ENCODE measurements at places on chromosomes 13 and 19.

DNA sequence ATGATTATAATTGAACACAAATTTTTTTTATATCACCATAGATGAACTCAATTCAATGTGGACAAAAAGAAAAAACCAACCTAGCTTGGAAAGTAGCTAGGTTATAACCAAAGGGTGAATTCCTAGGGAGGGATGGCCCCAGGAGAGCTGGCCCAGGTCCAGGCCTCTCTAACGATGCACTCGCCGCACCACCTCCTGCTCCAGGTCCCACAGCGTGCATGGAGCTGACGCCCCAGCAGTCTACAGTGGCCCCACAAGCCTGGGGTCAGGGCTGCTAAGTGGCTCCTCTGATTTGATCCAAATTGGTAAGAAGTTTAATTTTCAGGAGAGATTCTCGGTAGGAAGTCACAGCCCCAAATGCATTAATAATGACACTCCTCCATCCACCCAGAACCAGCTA is 48.8 kb downstream of the TSHZ3 start:
- no peak for DNase-seq

DNA sequence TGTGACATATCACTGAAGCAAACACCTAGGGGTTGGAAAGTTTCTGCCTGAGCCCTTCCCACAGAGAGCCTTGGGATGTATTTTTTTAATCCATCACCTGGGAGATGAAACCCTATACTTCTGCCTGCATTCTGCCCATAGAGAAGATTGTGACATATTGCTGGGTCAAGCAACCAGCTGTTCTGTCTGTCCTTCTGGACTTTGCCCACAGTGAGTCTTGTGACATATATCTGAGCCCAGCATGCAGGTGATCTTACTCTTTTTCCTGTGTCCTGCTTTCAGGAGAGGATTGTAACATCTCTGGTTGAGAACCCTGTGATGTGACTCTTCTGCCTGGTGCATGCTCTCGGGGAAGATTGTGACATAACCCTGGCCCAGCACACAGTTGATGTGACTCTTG is 24.9 kb upstream of the ZNF681 start:
- DNase-seq: no peak

GRCh38 chr13:76711550-76712182 is 174.5 kb downstream of the KCTD12 start:
- DNase-seq: peak; percentile 92

- peak; percentile 0 for DNase-seq
Observed at GRCh38 chr19:20278342-20278741, 111.3 kb downstream of the ZNF486 start.

DNA sequence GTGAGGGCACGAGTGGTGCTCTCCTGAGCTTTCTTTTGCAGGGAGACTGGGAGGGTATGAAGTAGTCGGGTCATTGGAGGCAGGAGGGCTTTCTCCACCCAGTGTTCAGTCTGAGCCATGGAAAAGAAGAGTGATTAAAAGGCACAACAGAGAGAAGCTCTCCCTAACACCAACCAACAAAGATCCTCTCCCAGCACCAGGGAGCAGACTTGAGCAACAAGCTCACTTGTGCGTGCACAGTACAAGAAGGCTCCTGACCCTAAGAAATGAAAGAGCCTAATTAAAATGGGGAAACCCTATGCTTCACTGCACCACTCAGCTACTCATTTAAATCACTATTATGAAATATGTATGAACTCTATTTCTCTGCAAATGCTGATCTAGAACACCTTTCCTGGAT is 276.3 kb upstream of the SOX21 start:
- no peak for DNase-seq

DNA sequence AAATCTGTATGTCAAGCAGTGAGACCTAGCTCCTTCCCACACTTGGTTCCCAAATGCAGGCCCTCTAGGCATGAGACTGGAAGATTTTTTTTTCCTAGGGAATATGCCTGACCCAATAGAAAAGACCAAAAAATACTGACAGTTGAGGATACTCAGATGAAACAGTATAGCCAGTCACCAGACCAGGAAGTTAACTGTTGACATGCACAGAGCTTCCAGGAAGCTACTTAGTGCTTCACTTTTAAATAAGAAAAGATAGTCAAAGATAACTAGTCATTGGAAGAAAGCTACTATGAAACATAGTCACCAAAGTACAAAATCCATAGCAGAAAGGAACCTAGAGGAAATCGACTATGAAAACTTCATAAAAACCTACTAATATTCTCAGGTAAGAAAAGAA is 32.3 kb downstream of the BRCA2 start:
- DNase-seq: no peak

GRCh38 chr13:79401259-79402070 is 4.6 kb downstream of the RBM26 start:
- DNase-seq: no peak

- DNase-seq: no peak
Observed at GRCh38 chr19:54792814-54793213, 10.6 kb upstream of the KIR2DL4 start.

DNA sequence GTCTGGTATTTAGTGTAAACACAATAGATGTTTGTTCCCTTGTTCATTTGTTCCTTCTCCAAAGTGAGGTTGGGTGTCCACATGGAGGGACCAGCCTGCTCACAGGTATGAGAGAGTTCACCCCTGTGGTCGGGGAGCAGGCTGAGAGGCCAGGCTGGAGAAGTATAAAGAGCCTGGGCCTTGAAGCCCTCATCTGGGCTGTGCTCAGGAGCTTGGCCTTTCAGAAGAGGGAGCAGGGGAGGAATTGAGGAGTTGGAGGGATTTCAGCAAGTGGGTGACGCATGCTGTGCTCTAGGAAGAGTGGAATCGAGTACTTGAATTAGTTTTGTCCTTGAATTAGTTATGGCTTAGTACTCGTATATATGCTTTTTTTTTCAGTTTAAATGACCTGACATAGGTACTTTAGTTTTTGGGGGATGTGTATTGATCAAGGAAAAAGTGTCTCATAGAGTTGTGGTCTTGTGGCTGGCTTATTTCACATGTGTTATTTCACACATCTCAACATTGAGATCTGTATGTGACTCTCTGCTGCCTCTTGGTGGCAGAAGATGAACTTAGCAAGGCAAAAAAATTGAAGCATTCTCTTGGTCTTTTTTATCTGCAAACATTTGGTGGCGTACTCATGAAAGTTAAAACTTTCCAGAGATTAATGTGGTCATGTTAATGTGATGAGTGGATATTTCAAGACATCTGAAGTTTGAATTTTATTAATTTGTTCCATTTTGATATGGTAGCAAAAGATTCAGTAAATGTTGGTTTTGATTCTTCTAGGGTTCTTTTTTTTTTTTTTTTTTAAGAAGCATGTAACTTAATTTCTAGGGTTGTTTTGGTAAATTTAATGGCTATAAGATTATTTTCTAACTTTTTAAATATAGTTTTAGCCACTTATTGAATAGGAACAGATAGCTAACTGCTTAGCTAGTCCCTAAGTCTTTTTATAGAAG is 54.3 kb downstream of the SLAIN1 start:
- DNase-seq: no peak

DNA sequence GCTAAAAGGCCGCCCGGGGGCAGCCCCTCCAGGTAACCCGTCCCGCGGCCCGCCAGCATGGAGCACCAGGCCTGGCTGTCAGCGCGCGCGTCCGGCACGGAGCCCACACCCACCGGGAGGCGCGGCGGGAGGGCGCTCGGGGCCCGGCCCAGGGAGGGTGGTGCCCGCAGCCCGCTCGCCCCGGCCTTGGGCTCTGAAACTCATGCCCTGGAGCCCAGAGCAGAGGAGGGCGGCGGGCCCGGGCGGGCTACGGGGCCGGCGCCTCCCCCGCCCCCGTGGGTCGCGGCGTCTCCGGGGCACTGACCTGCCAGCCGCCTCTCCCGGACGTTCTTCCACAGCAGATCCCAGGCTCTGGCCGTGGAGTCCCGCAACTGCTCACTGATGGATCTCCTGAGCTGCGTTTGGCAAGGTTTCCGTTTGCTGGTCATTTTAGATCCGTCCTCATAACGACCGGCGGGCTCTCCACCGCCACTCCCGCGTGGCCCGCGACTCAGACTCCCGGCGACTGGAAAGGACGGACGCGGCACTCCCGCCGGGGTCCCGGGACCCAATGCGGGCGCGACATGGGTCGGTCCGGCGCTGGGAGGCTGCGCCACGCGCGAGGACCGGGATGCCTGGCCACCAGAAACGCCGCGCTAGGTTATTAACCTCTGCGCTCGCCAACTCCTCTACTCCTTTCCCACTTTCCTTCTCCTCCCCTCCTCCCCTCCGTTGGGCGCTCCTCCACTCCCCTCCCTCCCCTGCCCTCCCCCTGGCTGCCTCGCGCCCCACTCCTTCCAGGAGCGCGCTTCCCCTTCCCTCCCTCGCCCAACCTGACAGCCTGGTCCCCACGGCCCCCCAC is 64.7 kb upstream of the STARD13 start:
- DNase-seq: no peak

DNA sequence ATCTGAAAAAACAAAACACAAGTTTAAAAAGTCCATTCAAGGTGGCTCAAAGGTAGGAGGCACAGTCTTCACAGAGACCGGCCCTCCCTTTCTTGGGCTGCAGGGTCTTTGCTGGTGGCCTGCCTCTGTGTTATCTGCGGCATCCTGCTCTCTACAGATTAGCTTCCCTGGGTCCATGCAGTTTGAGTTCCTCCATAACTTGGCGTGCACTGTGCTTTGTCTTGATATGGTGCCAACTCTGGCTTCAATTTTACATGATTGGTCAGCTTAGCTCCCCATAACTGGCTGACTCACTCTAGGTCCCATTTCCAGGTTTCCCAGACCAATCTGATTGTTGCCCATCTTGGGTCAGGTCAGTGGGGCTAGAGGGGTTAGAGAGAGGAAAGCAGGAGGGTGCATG is 41.8 kb downstream of the TPT1 start:
- no peak for DNase-seq

GRCh38 chr19:46999878-47000277 is 19.8 kb upstream of the NPAS1 start:
- DNase-seq: no peak

GRCh38 chr13:113620036-113620796 is 35.7 kb downstream of the TFDP1 start:
- no peak for DNase-seq

DNA sequence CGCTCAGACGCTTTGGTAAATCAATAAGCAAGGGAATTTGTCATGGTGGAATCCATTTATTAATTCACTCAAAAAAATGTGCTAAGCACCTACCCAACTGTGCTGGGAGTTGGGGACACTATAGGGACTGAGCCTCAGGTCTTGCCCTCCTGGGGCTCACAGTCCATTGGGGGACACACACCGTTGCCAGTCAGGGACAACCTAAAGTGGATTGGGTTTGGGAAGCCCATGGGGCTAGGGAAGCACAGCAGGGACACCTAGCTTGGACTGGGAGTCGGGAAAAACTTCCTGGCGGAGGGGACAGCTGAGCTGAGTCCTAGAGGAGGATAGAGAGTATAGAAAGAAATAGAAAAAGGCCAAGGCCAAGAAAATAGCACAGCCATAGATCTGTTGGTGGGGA is 8.5 kb downstream of the FOSB start:
- DNase-seq: no peak

DNA sequence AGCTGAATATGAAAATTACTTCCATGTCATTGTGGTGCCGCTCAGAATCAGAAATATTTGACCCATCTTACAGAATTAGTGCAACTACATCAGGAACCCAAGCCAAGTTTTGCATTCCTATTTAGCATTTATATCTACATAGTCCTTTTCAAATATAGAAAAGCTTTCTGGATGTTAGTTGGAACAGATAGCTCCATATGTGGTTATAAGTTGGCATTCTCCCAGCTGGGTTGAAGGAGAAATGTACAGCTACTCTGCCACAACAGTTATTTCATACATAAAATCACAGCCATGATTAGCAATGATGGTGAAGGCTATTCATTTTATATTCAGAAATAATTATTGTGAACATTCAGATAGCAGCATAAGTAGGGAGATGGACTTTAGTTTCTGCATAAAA is 28.2 kb downstream of the HPN start:
- DNase-seq: no peak

DNA sequence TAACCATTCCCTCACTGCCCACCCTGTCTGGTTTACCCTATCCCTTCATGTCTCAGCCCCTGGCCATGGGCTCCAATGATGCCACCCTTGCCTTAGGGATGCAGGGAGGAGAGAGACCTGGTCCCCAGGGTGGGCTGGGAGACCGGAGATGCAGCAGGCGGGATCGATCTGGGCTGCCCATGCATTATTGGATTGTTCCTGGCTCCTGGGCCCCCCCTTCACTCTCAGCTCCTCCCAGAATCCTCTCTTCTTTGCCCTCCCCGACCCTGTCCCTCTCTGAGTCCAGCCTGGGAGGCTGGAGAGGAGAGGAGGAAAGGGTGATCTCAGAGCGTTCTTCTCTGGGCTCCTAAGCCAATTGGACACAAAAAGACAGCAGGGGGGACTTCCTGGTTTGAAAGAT is 5.8 kb downstream of the KASH5 start:
- DNase-seq: no peak

DNA sequence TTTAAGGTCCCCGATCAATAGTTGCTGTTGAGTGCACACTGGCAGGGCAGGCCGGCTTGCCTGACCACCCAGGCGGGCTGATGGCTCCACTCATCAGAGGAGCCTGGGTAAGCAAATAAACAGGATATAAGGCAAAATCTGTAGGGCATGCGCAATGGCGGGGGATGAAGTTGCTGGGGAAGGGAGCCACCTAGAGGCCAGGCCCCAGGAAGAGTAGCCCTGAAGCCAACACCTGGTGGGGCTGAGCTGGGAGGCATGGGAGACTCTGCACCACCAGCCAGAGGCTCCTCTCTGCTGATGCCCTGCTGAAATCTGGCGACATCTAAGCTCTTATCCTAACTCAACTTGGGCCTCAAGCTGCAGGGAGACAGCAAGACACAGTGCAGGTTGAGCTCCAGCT is 324.3 kb downstream of the ZNF536 start:
- DNase-seq: no peak

- no peak for DNase-seq
Observed at GRCh38 chr13:76019421-76020044, 383.4 kb downstream of the LMO7 start.

- no peak for DNase-seq
Observed at GRCh38 chr13:40792284-40793051, 3.1 kb downstream of the SLC25A15 start.

- no peak for DNase-seq
Observed at GRCh38 chr13:112179421-112179820, 112.5 kb downstream of the SOX1 start.

- DNase-seq: no peak
Observed at GRCh38 chr13:91540158-91540736, 141.8 kb downstream of the GPC5 start.

- no peak for DNase-seq
Observed at GRCh38 chr19:13012690-13013608, 17.7 kb downstream of the NFIX start.

GRCh38 chr19:46753420-46754155 is 7.3 kb upstream of the STRN4 start:
- DNase-seq: no peak

- DNase-seq: no peak
Observed at GRCh38 chr13:35293579-35294226, 182.8 kb downstream of the MAB21L1 start.

Measured in retinal pigment epithelial cell (primary cell).